ENCODE measurements at places on chromosomes 2 and 18.

DNA sequence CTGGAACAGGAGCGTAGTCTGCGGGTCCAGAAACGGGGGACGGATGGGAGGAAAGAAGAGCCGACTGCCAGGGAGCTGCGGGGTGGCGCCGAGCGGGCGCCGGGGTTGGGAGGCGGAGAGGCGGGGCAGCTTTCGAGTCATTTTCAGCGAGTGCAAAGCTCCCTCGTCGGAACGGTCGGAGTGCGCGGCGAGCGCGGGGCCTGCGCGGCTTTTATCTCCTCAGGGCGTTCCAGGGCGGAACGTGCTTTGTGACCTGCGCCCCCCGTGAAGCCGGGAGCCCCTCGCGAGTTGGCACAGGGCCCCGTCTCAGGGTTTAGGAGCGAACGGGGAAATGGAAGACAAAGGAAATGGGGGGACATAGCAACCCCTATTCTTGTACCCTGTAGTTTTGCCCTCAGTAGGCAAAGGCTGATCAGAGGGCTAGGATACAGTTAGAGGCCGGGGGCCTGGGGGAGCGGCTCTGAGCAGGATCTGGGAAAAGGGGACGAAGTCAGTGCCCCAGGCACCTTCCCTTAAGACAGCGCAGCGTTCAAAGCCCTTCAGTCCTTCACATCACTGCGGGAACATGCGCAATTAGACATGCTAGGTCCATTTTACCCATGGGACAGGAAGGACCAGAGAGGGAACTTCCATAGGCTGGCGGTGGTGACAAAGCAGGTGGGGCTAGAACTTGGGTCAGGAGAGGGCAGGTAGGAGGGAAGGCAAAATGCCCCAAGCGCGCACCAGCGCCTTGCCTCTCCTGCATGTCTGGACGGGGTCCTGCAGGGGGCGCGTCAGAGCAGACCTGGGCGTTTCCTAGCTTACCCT, 60.1 kb upstream of the IL1RL1 start:
- peak; percentile 52 for DNase-seq

- DNase-seq, result no peak
Observed at GRCh38 chr2:4780679-4781078, 911.5 kb upstream of the SOX11 start.

- DNase-seq, result no peak
Observed at GRCh38 chr2:186543561-186544131, 46.2 kb upstream of the ITGAV start.

GRCh38 chr2:84478867-84479266, 19.8 kb upstream of the SUCLG1 start:
- DNase-seq, result no peak

GRCh38 chr2:239726631-239727181, 298.4 kb downstream of the NDUFA10 start:
- no peak for DNase-seq

DNA sequence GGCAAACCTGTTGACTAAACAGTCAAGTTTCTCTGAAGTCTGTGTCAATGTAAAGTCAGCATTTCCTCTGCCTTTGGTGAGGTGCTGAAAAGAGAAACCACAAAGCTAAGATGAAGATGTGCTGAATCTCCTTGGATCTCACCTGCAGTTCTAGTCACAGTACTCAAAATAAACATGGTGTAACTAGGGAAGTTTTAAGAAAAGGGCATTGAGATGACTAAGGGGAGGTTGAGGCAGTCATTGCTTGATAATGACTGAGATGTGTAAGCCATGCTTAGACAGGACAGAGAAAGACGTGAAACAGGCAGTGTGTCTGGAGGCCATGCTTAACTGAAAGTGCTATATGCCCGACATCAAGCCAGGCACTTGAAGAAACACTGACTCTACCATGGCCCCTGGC, 1010.0 kb upstream of the CELF4 start:
- DNase-seq, result no peak

GRCh38 chr2:133598769-133599168, 30.5 kb upstream of the NCKAP5 start:
- no peak for DNase-seq

- DNase-seq, result peak; percentile 84
Observed at GRCh38 chr2:222622910-222623309, 33.0 kb downstream of the FARSB start.

- DNase-seq, result peak; percentile 36
Observed at GRCh38 chr2:216588861-216589710, 44.1 kb upstream of the IGFBP2 start.

- peak; percentile 74 for DNase-seq
Observed at GRCh38 chr2:196170213-196170605, 1.2 kb downstream of the STK17B start.

GRCh38 chr2:1427086-1427485, 13.8 kb downstream of the TPO start:
- no peak for DNase-seq

DNA sequence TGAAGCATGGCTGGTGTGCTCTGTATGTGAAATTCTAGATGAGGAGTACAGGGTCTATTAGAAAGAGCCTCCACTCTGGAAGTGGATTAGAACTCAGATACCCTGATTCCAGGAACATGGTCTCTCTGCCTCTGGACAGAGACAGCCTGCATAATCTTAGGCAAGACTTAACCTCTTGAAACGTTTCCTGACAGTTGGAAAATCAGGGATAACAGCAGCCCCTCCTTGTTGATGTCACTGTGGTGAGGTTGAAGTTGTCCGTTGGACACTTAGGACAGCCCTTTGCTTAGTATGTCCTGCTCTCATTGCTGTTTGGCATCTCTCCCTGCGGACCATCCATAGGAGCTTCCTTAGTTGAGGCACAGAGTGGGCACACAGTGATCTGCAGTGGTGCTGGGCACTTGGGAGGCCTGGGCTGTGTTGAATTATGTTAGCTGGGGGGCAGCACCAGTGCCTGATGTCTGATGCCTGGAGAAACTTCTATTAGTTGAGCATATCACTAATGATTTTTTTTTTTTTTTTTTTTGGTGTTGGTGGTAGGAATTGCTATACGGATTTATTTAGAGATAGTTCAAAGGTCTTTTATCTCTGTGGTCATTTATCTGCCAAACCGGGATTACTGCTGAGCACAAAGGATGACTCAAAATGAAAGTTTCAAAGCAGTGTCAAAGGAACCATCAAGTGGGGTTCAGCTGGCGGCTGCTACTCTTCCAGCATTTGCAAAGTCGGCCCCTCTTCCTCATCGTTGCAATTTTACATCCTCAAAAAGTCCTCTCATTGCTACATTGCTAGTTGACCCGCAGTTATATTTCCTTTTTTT, 28.8 kb downstream of the SETBP1 start:
- DNase-seq, result peak; percentile 67

- no peak for DNase-seq
Observed at GRCh38 chr18:60247103-60247502, 125.5 kb downstream of the MC4R start.

- no peak for DNase-seq
Observed at GRCh38 chr2:165275932-165276331, 36.7 kb downstream of the SCN2A start.

GRCh38 chr2:231927566-231927890, 1.3 kb upstream of the NPPC start:
- no peak for DNase-seq

- peak; percentile 78 for DNase-seq
Observed at GRCh38 chr18:8603663-8604520, 5.3 kb upstream of the RAB12 start.

DNA sequence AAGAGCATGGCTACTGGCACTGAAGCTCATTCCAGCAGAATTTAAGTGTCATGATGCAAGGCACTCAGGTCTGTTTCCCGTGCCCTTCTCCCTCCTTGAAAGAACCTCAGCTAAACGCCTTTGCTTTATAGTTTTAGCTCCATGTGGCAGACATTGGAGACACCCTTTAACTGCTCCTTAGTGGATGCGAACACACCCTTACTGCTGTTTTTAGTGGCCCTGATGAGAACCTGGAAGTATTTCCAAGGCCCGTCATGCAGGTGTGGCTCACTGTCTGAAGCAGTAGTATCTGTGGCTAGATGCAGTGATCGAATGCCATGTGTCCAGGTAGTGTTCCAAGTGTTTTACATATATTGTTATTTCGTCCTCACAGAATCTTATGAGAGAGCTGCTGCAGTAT, 28.3 kb downstream of the KIF5C start:
- DNase-seq, result no peak

GRCh38 chr2:104405623-104406022, 448.3 kb upstream of the POU3F3 start:
- DNase-seq, result no peak

- DNase-seq, result no peak
Observed at GRCh38 chr2:54850171-54851122, 127.0 kb downstream of the EML6 start.

GRCh38 chr18:44651478-44651877, 29.2 kb upstream of the SETBP1 start:
- DNase-seq, result no peak

- DNase-seq, result peak; percentile 37
Observed at GRCh38 chr2:62197011-62197924, 1.4 kb downstream of the B3GNT2 start.

DNA sequence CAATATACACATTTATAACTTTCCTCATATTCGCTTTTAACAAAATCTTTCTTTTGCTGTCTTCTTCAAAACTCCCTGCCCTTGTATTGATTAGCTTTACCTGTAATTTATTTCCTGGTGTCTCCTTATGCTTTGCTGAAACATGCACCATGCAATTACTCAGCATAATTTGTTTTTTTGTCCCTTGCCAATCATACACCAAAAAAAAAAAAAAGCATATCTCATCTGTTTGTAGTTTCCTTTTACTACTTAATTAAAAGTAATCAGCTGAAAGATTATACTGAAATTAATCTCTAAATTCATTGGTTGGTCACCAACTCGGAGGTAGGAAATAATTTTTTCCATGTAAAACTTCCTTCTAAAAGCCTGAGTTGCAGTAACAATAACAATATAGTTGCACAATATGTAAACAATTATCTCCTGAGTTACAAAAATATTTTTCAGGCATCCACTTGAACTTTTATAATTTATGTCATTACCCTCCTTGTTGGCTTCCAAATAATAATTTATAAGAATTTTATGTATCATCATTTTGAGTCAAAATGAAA, 53.0 kb upstream of the ROCK1 start:
- DNase-seq, result no peak

DNA sequence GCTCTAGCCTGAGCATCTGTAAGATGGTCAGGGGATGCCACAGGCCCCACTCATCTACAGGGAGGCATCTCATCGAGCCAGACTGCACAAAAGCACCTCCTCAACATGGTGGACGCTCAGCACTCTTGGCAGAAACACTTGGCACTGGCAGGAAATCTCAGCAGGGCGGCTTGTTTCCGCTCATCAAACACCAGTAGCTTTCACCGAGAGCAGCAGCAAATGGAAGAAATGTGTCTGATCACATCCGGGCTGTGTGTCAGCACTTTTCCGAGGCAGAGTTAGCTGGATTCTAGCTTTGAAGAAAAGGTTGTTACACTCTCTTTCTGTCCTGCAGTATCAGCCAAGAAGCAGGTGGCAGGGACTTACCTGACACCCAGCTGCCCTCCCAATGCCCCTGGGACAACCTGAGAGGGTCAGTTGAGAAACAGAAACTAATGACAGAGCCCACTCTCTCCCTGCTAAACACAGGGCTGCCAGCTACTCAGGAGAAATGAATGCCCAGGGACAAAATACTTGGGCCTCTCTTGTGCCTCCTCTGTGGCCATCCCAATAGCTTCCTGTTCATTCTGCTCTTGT, 68.9 kb upstream of the FZD7 start:
- no peak for DNase-seq

GRCh38 chr2:70745276-70745825, 22.6 kb downstream of the ADD2 start:
- no peak for DNase-seq
